ENCODE measurements at places on chromosomes 1 and 21.
A peak's percentile ranks its signal among the peaks of the same experiment; 100 is the strongest.

DNA sequence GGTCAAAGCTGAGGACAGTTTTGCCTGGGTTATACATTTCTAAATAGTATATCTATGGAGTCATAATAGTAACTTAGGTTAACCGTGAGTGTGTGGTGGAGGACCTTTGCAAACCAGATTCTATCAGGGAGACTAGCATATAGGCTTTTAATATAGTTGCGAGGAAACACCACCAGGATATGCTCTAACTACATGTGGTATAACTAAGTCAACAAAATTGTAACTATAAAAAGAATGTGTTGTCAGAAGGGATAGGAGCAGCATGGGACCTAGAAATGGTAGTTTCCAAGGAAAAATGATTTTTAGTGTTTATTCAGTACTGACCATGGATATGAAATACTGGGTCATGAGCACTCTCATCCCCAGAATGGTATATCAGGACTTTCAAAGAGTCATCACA is 338.1 kb downstream of the TGFB2 start:
- DNase-seq = no peak

GRCh38 chr1:41629571-41629970 is 145.1 kb upstream of the EDN2 start:
- DNase-seq = no peak

DNA sequence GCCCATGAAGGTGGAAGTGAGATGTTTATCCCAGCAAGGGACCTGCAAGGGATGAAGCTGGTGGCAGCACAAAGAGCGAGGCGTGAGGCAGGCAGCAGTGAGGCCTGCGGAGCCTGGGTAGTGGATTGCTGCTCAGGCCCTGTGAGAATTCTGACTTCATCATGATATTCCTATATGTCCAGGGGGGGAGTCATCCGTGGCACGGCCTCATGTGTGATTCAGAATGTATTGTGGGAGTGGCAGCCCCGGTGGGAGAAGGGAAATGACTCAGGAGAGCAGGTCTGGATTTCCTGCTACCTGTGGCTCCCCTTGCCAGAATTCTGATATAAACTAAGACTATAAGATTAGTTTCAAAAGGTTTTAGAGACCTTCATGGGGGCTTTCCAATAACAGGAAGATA is 240.9 kb downstream of the CAMTA1 start:
- DNase-seq = no peak

DNA sequence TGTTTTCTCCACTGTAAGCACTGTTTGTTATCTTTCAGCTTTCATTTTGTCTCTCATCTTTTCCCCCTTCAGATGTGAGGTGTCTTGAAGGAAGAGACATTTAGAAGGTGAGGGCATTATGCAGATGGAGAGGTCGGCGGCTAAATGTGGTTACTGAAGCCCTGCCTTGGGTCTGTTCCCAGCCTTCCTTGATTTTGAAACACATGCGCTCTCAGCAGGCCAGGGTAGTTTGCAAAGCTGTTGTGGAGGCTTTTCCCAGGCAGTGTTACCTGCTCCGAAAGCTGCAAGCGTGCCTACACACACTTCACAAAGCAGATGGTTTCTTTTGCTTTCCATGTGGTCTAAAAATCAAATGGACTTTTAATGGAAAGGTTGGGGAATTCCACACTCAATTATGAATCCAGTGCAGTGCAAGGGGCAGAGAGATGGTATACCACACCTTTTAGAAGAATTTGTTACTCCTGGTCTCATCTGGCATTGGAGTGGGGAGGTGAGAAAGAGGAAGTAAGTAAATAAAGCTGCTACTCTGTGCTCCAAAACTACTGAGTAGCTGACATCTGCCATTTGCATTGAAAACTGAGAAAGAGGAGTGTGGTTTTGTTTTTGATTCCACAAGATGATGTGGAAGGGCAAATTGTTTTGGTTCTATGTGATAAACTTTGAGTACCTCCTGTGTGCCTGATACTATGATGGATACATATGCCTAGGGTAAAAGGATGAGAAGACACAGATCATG is 91.9 kb downstream of the NFIA start:
- DNase-seq = no peak

- no peak for DNase-seq
Observed at GRCh38 chr1:58979086-58979485, 195.2 kb upstream of the JUN start.

GRCh38 chr1:51093581-51093980 is 8.4 kb upstream of the C1orf185 start:
- DNase-seq = no peak

- DNase-seq = no peak
Observed at GRCh38 chr1:218588540-218589172, 243.5 kb downstream of the TGFB2 start.

DNA sequence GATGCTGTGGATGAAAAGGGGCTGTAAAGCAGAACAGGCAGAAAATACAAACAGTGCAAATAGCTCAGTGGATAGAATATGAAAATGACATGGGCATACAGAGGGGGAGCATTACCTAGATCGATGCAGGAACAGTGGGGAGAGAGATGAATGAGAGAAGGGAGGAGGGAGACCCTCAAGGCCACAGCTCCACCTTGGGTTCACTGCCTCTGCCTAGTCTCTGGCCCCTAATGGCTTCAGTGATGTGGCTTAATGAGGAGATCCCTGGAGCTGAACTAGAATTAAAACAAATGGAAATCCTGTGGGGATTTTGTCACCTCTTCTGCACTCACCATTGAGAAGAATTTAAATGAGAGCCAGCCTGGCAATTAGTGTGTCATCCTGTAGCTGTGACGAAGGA is 165.0 kb downstream of the TNR start:
- no peak for DNase-seq

- DNase-seq = peak; percentile 29
Observed at GRCh38 chr1:171460018-171460620, 25.2 kb upstream of the PRRC2C start.

DNA sequence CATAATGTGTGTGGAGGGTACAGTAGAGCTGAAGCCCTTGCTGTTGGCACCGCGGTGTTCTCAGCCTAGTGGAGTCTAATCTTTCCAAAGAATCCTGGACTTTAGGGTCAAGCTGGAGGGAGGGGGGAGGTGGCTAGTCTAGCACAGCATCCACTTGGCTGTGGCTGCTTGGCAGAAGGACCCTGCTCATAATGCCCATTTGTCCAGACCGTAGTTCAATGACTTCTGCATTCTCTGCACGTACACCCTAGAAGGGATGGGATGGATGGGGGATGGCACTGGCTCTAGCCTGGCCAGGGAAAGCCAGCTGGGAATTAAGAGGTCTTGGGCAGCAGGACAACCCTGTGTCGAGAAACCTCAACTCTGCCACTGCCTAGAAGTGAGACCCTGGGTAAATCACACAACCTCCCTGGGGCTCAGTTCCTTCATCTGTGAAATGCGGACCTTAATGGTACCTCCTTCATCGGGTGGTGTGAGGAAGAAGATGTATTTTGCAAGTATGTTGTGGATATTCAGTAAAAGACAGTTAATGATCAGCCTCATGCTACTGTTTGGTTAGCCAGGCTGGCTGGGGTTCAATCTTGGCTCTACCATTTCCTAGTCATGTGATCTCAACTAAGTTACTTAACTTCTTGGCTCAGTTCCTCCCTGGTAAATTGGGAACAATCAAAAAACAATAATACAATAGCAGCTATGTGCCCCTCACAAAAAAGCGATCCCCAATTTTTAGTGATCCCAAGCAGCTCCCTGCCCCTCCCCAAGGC is 27.2 kb upstream of the CLIC4 start:
- no peak for DNase-seq

DNA sequence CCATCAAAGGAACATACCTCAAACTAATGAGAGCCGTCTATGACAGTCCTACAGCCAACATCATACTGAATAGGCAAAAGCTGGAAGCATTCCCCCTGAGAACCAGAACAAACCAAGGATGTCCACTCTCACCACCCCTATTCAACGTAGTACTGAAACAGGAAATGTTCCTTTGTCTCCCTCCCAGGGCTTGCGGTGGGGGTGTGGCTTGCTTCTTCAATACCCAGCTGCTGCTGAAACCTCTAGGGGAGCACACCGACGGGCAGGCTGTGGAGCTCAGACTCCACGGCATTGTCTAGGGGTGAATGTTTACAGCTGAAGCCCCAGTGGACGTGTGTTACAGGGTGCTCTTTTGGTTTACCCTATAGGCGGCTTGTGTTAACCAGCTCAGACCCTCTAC is 30.5 kb upstream of the B3GALT2 start:
- DNase-seq = no peak

DNA sequence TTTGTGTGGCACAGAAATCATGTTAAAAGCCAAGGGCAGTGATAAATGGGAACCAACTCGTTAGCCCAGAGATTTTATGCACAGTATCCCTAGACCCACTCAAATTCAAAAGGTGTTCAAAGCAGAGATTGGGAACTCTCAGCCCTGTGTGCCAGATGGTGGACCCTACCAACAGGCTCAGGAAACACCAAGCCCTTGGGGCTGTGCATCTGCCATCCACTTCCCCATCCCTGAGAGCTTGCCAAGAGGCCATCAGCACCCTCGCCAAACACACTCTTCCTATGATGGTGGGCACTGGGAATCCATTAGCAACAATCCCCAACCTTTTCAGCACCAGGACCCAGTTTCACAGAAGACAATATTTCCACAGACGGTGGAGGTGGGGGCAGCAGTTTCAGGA is 194.2 kb upstream of the NFIA start:
- no peak for DNase-seq

GRCh38 chr1:76577525-76578185 is 289.6 kb upstream of the ST6GALNAC5 start:
- DNase-seq = no peak

DNA sequence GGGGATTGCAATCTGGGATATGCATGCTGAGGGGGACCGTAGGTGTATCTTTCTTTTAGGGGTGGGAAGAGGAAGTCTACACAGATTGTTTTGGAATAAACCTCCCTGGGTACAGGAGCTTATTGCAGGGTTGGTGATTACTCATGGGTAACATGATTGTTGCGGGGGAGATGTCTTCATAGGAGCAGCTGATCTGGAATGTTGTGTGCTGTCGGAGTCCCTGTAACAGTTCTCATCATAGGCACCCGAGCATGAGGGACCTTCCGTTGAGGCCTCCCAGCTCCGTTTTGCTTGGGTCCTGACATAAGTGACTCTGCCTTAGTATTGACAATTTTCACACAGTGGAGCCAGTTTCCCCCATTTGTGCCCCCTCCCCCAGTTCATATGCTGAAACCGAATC is 4.2 kb upstream of the PRXL2B start:
- DNase-seq = no peak

DNA sequence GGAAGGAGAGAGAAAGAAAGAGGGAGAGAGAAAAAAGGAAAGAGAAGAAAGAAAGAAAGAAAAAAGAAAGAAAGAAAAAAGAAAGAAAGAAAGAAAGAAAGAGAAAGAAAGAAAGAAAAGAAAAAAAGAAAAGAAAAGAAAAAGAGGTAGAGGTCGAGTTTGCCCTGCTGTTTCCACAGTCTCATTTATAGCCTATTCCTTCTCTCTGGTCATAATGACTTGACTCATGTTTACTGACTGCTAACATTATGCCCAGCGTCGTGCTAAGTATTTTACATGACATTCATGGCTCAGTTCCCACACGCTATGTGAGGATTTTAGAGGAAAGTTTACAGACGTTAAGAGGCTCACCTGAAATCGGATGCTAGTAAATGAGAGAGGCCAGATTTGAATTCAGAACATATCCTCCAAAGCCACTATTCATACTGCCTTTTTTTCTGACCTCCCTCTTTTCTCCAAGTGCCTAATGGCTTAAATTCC is 263.0 kb downstream of the TNR start:
- DNase-seq = no peak

DNA sequence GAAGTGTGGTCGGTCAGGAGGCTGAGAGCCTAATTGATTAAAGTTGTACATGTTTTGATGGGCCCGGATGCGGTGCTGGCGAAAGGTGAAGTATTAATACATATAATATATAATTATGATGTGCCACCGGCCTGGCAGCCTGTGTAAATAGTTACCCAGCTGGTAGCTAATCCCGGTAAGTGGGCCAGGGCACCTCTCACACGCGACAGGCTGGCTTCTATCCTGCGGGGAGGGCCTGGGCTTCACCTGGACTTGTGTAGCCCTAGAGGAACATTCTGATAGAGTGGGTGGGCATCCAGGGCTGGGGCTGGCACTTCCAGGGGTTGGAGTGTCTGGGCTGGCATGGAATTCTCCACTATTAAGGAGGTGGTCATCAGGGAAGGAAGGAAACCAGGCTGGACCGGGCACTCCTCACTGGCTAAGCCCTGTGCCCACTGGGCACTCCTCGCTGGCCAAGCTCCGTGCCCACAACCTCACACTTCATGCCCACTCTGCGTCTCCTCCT is 48.3 kb downstream of the IGSF21 start:
- DNase-seq = no peak

DNA sequence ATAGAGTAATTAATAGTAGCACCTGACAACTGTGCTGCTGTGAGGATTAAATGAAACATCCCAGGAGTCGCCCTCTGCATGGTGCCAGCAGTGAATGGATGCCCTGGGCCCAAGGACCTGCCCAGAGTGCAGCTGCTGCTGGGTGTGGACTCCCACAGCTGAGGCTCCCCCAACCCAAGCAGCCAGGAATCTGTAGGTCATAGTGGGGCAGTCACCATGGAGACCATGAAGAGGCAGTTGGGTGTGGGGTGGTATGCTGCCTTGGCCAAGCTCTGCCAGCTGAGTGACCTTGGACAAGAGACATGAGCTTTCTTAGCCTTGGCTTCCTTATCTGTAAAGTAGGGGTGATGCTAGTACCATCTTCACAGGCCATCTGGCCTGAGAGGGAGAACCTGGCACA is 9.4 kb downstream of the OLIG2 start:
- DNase-seq = no peak

GRCh38 chr1:113870778-113871177 is 734 bp downstream of the PTPN22 start:
- no peak for DNase-seq
